Trophoblast cell (in vitro differentiated cells and primary cell): ENCODE measurements at places on chromosomes 2 and 18.
A peak's percentile ranks its signal among the peaks of the same experiment; 100 is the strongest.

DNA sequence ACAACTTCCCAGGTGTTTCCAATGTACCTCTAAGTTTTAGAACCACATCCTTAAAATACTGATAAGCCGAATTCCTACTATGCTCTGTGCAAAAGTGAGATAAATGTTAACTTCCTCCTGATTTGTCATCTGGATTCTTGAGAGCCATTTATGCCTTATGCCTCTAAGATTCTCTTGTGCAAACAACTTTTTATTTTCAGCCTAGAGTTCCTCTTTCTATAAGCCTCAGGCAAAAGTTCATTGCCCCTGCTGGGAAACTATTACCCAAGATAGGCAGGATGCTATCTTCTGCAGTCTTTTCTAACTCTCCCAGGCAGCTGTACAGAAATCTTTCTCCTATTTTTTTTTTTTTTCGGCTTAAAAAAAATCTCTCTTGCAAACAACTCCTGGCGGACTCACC, 216.1 kb downstream of the KCNJ3 start:
- DNase-seq = no peak

DNA sequence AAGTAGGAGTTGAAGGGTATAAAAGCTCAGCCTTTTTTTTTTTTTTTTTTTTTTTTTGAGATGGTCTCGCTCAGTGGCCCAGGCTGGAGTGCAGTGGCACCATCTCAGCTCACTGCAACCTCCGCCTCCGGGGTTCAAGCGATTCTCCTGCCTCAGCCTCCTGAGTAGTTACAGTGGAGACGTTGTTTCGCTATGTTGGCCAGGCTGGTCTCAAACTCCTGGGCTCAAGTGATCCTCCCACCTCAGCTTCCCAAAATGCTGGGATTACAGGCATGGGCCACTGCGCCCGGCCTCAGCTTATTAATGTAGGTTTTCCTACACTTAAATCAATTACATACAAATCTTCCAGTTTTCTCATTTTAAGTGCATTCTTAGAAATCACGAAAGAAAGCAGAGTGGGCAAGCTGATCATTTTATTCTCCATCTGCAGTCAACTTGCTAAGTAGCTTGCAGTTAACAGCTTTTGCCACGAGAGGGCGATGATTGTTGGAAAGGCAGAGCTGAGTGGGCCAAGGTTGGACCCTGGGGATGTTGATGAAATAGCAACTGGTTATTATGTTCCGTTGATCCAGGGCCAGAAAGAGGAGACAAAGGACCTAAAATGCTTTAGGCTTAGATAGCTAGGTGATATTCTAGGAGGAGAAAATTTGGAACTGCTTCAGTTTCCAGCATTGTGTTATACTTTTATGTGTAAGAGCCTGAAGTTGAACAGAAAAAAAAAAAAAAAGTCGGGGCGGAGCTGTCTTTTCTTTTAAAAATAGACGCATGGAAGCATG, 234.4 kb upstream of the EPAS1 start:
- DNase-seq = peak; percentile 98

- no peak for DNase-seq
These were observed 59.6 kb upstream of the PSME4 start for GRCh38 chr2:54030396-54030741.

DNA sequence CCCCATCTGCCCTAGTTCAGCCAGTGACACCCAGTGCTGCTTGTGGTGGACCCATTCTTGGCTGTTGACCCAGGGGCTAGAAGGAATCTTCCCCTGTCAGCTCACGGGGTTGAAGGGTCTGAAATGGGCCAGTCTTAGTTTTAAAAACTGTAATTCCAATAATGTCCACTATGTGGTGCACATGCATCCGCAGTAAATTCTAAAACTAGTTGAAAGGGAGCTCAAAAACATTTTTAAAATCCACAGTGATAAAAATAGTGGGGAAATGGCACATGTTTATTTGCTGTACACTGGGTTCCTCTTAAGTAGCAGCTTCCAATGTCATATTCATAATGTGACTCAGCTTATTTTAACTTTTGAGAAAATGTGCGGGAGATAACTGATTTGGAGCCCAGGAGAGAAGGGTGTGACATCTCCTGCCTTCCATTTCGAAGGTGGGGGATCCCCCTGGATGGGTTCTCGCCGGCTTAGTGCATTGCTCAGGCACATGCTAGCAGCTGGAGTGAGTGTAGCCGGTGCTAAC, 32.8 kb downstream of the GRHL1 start:
- DNase-seq = peak; percentile 39

DNA sequence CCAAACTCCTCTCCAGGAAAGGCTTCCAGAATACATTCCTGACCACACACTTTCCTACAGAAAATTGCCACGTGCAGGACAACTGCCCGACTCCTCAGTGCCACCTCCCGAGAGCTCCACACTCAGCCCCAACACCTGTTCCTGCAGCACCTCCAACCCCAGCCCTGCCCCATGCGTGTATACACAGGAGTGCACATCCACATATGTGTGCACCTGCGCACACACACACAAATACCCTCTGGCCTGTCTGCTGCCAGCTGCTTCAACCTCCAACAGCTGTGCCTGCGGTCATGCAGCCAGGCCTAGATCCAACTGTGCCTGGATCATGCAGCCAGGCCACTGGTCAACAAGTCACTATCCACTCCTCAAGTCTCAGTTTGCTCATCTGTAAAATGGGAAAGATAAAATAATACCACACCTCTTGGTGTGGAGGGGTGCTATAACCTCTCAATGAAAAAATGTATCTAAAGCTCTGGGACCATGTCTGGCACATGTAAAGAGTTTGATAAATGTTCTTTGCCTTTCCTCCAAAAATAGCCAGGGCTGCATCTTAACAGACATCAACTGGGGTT, 152.1 kb upstream of the ID2 start:
- DNase-seq = no peak

- DNase-seq = no peak
These were observed 304.6 kb upstream of the ZEB2 start for GRCh38 chr2:144824306-144825080.

GRCh38 chr18:79771446-79772107, 26.2 kb upstream of the KCNG2 start:
- DNase-seq = no peak

- DNase-seq = no peak
These were observed 23.7 kb upstream of the MMADHC start for GRCh38 chr2:149611100-149611820.

GRCh38 chr2:160208655-160209515, 8.8 kb upstream of the ITGB6 start:
- DNase-seq = no peak

DNA sequence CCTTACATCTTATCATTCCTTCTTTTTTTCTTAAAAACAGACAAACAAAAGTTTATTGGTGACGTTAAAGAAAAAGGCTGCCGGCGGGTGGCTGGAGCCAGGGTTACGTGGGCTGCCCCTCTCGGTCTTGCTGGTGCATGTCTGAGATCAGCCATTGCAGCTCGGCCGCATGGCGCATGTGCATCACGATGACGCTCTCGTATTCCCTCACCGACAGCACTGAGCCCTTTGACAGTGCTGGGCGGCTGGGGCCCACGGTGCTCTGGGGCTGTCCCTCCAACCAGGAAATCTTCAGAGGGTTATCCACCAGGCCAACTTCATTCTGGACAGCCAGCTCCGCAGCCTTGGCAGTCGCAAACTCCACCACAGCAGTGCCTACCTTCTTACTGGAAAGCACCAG, 1081.8 kb upstream of the TMEFF2 start:
- DNase-seq = no peak

DNA sequence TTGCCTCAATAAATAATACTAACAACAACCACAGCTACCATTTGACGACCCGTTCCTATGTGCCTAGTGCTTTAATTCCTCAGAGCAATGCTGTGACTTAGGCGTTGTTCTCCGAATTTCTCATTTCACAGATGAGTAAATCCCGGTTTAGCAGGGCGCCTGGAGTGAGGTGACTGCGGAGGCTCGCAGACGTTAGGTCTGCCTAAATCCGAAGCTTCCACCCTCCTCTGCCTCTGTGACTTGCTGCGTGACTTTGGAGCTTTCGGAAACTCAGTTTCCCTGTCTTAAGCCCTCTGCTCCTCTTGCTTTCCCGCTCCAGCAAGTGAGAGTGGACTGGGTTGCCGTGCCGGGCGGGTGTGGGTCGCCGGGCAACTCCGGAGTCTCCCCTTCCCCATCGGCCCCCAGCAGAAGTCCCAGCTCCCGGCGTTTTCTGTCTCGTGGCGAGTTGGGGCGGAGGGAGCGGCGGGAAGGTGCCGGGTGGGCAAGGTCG, 711 bp upstream of the ATOH8 start:
- peak; percentile 54 for DNase-seq

DNA sequence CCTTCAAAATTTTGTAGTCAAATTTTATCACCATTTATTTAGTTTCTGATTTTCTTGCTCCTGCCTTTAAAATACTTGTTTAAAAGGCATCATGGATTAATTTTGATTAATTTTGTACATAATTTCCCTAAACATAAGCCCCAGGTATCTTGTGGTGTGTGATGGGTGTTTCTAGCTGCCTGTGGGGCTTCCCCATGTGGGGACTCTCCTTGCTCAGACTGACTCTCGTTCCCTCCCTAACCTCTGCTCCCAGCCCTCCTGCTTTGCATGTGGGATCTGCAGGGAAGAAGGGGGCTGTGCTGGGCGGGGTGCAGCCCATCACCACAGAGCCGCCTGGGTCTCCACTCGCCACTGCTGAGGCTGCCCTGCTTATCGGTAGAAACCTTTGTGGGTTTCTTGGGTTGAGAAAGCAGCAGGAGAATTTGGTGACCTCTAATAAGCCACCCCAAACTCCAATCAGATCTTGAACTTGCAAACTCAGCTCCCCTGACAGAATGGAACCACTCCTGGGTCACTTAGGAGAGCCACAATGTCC, 72.5 kb downstream of the MRPS9 start:
- DNase-seq = no peak

DNA sequence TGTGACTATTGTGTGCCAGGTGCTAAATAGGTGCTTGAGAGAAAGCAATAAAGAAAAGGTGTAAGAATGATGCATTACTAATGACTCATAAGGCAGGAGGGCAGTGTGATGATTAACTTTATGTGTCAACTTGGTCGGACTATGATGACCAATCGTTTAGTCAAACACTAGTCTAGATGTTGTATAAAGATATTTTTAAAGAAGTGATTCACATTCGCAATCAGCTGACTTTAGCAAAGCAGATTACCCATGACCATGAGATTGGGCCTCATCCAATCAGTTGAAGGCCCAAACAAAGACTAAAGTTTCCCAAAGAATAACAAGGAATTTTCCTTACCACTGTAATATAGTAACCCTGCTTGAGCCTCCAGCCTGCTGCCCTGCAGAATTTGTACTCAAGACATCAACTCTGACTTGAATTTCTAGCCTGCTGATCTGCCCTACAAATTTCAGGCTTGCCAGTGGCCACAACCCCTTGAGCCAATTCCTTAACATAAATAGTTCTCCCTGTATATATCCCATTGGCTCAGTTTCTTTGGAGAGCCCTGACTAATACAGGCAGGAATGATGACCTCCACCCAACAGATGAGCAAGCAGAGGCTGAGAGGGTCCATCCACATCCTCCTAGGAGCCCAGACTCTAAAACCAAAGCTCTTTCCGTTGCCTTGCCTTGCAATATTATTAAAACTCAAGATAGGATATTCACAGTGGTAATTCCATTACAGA, 132.6 kb downstream of the ACTR3 start:
- DNase-seq = peak; percentile 69

DNA sequence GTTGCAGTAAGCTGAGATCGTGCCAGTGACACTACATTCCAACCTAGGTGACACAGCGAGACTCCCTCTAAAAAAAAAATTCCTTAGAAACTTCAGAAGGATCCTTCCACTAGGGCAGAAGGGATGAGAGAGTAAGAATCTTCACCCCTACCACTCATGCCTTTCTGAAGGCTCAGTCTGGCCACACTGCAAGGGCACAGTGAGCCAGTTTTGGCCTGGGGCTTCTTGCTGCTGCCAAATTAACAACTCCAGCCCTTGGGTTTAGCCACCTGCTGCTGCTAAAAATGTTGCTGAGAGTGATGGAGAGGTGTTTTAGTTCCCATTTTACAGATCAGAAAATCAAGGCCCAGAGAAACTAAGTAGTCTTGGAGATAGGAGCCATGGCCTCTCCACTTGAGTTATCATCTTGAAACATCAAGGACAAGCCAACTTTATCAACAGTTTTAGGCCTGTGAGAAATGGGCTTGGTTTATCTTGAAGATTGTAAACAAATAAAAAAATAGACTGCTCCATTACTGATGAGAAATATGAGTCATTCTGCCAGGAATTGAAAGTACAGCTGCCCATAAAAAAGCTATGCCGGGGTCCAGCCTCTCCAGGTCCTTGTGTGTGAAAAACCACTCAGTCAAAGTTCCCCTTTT, 31.9 kb upstream of the CASP8 start:
- DNase-seq = peak; percentile 26

DNA sequence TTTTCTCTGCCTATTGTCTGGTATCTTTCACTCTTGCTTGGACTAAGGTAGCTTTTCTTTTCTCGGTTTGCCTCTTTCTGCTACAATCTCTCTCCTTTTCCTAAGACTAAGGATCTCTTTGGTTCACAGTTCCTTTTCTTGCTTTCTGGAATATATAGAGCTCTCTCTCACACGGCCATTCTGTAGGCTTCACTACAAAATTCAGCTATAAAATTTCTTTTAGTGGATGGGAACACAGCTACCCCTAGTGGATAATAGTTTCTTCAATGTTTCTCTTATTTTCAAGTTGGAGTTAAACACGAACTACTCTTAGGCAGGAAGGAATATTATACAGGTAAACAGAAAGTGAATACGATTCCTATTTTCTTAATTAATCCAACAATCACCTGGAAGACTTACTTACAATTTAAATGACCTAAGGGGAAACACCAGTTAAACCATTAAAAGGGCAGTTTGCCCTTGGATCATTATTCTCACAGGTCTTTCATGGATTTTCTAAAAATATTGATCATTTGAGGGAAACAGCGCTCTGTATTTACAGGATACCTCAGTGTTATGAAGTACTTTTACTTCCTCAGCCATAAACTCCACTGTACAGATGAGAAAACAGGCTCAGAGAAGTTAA, 140.5 kb downstream of the LRP2 start:
- no peak for DNase-seq

DNA sequence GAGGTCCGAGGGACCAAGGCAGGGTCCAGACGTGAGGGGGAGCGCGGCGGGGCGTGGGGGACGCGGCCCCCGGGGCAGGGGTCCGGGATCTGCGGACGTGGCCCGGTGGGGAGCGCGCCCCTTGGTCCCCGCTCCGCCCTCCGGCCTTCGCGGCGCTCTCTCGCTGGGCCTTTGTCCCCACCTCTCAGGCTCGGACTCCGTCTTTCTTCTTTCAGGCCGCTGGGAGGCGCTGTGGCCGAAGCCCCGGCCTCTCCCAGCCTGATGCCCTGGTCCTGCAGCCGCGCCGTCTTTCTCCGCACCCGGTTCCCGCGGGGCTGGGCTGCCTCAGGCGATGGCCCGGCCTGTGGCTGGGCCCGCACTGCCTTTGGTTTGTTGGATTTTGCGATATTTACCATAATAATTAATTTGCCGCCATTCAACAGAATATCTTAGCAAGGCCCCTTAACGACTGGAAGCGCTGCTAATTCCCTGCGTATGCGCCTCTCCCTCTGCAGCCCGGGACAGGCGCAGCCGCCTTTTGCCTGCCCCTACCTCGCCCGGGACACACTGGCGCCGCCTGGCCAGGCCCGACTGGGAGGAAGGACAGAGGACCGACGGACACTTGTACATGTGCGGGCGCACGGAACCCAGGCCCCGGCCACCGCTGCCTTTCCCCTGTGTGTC, 10.8 kb downstream of the SIX3 start:
- DNase-seq = peak; percentile 50
